NB4 (cell line): ENCODE measurements at places on chromosomes 3 and 15.

GRCh38 chr3:169052465-169053302 is 610.8 kb downstream of the MECOM start:
- DNase-seq, result no peak

DNA sequence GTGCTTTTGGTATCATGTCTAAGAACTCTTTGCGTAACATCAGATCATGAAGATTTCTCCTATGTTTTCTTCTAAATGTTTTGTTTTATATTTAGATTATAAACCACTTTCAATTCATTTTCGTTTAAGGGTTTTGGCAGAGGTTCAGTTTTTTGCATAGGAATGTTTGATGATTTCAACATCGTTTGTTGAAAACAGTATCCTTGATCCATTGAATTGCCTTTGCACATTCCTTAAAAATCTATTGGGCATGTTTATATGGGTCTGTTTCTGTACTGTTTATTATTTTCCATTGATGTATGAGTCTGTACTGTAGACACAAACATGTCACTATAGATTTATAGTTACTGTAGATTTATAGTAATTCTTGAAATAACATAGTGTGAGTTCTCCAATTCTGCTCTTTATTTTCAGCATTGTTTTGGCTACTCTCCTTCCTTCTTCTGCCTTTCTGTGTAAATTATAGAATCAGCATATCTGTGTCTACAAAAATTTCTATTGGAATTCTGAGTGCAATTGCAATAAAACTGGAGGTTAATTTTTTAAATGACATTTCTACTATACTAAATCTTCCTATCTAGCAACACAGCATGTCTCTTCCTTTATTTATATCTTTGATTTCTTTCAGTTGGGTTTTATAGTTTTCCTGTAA is 374.0 kb downstream of the SV2B start:
- DNase-seq, result no peak

- DNase-seq, result peak; percentile 42
Observed at GRCh38 chr15:88894819-88895767, at the start of gene HAPLN3. TSS of gene HAPLN3 (minus strand) at chr15:88895544. CDS start at chr15:88887298, 8,246 bp downstream.

DNA sequence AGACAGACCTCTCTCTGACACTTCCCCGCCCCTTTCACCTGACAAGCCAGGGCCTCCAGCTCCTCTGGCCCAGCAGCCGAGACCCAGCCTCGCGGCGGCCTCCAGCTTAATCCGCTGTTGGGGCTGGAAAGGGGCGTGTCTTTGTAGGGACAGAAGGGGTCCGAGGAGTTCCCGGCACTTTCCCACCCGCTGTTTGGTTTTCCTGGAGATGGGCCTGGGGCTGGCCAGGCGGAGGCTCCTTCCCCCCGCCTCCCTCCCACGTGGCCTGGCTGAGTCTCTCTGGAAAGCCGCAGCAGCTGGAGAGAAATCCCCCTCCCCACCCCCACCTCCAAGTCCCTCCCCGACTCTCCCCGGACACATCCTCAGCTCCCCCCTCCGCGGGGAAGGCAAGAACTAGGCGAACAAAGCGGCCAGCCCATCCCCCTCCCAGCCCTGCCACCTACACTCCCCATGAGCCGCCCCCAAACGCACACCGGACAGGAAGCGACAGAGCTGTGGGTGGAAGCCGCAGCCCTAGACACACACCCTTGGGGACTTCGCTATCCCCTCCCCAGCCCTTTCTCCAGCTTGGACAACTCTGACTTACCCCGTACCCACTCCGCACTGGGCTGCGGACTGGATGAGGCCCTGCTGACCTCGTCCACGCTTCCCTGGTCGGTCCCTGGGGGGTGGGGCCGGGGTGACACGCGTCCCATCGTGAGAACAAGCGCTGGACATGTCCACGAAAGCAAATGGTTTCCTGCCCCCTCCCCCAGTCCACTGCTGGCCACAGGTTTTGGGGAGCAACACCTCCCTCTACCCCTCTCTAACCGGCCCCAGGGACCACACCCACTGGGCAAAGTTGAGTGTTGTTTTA is 1.2 kb downstream of the IGDCC4 start:
- peak; percentile 93 for DNase-seq

DNA sequence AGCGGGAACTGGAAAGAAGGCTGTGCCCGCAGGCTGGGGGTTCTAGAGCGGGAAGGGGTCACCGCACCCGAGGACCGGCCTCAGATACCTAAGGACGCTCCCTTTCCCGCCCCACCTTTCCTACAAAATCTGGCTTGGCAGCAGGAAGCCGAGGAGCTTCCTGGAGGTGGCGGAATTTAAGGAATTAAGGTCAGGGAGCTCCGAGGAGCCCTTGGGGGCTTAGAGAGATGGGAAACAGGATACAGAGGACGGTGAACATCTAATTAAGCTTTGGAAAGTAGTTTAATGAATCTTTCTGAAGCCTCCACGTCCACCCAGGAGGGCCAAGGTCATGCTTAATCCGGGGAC is 507 bp upstream of the AP3B2 start:
- DNase-seq, result no peak

DNA sequence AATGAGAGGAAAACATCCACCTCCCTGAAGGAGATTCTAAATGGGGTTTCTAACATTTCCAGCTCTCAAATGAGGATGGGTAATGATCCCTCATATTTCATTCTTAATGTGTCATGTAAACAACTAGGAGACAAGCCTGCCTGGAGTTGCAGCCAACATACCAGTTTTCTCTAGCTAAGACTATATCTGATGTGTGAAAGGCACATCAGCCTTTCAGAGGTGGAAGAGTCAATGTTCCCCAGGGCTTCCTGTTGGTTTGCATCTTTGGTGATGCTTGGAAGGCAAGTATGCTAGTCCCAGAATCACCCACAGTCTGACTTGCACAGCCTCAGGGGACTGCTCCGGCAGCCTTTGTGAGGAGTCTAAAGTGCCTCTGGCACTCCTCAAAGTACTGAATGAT is 921.2 kb downstream of the SQOR start:
- no peak for DNase-seq

DNA sequence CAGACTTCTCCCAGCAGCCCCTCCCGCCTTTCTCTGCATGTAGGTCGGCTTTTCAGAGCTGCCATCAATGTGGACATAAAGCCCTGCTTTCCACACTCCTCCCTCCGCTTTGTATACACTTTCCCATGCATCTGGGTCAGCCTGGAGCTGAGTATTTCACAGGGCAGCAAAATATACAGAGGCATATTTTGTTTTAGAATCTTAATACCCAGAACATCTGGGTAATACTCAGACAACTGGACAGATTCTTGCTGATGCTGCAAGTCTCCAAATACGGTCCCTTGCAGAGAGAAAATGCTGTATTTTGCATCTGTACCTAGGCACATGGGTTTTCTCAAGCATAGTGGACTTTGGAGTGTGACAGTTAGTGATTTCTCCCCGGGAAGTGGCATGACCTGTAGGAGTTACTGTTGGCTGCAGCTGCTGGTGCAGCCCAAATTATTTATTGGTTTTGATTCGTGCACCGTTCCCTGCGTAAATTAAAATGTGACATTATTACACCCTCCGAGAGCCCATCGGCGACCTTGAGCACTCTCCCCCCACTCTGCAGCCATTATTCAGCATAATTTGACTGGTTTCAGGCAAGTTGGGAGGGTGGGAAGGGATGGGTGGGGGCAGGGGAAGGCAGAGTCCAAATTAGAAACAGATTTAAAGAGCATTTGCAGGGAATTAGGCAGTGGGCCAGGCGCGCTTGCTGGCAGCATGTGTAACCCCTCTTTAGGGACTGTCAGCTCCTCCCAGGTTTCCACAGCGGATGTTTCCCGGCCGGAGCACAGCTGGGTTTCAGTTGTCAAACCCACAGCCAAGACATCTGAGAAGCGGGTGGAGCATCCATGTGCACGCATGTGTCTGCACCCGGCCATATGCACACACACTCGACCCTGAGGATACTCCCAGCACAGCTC is 100.8 kb downstream of the CPN2 start:
- no peak for DNase-seq

GRCh38 chr15:85324202-85324601 is 56.2 kb upstream of the AKAP13 start:
- peak; percentile 37 for DNase-seq

DNA sequence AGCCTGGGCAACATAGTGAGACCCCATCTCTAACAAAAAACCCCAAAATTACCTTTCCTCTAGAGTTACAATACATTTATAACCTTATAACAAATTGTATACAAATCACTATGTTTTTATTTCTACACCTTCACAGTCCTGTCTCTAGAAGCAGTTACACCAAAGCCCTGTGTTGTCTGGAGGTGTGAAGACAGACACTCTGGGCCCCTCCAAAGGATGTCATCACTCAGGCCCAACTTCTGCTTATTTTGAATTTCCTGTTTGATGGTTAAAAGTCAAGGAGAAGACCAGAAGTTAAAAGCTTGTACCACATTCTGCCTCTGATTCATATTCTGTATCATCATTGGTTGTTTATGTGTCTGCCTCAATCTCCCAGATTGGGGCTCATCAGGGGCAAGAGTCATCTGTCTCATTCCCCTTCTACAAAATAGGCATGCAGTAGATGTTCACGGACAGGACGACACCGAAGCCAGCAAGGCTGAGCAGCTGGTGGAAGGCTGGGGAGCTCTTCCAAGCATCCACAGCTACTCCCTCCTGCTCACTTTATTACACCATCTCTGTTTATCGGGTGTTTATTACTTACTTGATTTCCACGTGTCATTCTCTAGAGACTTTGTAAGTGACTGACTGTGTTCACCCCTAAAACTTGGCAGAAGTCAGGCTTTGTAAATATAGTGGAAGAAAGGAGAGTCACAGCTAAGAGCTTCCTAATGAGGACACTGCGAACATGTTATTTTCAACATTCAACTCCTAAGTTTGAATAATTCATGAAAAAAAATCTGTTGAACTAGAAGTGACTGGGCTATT is 136.8 kb upstream of the ANKRD28 start:
- peak; percentile 23 for DNase-seq

- no peak for DNase-seq
Observed at GRCh38 chr3:106376016-106376570, 507.3 kb upstream of the CBLB start.

- peak; percentile 31 for DNase-seq
Observed at GRCh38 chr3:4504340-4505261, 11.5 kb downstream of the ITPR1 start.

GRCh38 chr3:10286596-10287295 is 6.0 kb downstream of the GHRL start:
- DNase-seq, result no peak

DNA sequence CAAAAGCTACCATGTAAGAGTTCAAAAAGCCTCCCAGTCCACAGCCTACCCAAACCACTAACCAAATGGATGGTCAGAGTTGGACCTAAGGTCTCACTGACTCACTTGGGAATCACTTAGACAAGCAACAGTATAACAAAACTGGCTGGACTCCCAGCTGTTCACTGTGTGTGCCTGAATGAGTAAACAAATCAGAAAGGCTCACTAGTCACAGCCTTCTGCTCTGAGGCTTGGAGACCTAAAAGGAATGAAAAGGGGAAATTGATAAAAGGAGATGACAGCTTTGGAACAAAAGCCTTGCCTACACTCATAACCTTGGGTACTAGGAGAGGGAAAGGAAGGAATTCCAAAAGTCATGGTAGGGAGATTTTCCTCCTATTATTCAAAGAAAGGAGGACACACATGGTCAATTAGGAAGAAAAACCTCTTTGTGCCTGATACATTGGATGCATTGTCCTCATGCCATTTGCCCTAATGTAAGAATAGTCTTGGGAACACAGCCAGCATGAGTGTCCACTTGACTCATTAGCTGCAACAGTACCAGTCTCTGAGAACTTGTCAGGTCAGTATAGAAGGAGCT is 92.3 kb downstream of the FRMD5 start:
- DNase-seq, result no peak

- no peak for DNase-seq
Observed at GRCh38 chr3:42027571-42027970, 63.6 kb upstream of the TRAK1 start.

DNA sequence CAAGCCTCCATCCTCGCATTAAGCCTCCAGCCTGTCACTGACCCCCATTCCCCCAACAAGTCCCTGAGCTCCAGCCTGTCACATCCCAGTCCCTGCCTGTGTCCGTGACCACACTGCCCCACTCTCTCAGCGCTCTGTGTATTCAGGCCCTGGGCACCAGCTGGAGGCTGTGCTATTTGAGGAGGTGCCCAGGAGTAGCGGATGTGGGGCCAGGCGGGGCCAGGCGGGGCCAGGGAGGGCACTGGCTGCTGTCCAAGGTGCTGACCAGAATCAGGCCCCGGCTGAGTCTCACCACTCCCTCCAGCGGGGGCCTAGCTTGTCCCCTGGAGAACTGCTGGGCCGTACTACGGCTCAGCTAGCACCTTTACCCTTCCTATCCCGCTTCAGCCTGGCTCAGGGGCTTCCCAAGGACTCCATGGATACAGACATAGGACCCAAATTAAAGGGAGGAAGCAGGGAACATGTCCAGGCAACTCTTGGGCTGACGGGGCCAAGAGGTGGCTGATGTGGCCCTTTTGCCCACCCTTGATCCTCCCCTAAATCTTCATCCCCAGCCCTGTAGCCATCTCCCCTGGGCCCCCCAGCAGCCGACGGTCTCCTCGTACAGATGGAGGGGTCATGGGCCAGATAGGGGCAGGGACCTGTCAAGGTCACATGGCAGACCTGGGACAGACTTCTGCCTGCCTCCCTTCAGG is 1.1 kb downstream of the HHATL start:
- peak; percentile 63 for DNase-seq

DNA sequence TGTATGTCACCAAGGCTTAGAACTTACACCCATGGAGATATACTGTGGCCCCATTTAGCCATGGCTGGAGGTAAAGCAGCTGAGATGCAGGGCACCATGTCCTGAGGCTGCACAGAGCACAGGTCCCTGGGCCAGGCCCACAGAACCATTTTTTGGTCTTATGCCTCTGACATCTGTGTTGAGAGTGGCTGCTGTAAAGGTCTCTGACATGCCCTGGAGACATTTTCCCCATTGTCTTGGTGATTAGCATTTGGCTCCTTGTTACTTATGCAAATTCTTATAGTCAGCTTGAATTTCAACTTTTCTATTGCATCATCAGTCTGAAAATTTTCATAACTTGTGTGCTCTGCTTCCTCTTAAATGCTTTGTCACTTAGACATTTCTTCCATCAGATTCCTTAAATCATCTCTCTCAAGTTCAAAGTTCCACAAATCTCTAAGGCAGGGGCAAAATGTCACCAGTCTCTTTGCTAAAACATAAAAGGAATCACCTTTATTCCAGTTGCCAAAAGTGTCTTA is 701.3 kb downstream of the EPHA3 start:
- DNase-seq, result no peak

- no peak for DNase-seq
Observed at GRCh38 chr3:10319251-10319650, 1.7 kb downstream of the SEC13 start.

DNA sequence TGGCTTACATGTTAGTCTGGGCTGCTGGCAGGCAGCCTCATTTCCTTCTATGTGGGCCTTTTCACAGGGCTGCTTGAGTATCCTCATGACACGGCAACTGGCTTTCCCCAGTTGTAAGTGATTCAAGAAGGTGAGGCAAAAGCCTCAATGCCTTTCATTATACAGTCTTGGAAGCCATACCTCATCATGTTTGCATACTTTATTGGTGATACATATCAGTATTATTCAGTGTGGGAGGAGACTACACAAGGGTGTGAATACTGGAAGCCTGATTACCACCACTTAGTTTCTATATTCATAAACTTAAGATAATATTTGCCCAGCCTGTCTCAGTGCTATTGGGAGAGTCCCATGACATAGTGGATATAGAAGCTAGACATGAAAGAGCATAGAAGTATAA is 346.8 kb downstream of the SOX2 start:
- no peak for DNase-seq
